ENCODE measurements at places on chromosomes 2 and 18.

DNA sequence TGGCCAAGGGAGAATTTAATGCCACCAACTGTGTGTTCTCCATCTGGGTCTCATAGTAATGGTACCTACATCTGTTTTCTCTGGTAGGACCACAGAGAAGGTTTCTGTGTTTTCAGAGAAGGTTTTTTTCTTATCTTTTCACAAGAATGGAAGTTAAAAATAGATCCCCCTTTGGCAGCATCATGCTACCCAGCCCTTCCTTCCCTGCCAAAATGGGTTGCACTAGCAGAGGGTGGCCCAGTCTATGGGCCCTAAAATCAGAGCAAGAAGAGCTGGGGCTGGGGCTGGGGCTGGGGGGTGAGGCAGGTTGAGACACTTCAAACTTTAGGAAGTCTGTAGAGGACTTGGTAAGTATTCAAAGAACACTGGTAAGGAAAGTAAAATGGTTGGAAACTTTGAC is 44.8 kb upstream of the ZDBF2 start:
- no peak for ATAC-seq

DNA sequence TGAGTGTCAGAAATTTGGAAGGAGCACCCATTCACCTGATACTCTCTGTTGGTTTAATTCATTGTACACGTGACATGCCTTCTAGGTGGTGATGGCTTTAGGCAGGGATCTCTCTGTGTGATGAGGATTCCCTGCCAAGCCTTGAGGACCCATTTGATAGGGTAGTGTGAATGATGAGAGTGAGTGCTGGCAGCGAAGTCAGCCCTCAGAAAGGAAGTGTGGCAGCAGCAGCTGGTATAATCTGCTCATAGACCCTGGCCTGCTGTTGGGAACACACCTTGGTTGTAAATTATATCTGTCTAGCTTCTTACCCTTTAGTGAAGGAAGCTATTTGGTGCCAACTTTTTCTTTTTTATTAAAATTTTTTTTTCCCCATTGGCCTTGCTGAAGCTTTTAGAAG is 164.5 kb downstream of the HAUS1 start:
- ATAC-seq, result no peak

DNA sequence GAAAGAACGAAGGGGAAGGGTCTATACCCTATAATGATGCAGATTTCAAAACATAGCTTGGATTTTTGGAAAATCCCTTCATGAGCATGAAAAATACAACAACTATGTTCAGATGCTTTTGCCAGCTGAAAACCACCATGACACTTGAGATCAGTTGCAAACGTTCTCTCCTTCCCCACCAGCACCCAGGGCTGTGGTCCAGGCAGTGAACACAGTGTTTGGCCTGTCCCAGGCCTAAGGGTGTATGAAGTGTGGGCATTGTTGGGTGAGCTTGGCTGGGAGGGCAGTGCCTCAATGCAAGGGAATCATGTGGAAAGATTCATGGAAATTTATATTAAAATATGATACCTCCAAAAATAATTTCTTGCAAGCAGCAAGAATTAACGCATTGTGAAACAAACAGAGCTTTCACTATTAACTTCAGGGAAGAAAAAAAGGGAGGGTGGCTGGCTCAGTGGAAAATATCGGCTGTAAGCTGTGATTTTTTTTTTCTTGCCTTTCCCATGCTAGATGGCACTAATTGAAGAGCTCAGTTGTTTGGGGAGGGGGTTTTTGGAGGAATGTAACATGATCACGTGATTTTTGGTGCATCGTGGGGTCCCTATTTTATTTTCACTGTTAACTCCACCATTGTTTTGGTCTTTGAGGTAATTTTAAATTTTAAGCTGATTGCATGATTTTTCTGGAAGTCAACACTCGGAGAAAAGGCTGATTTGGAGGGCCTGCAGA is 52.0 kb downstream of the CDC42EP3 start:
- no peak for ATAC-seq

GRCh38 chr2:152626911-152627339 is 90.3 kb downstream of the PRPF40A start:
- ATAC-seq, result no peak
